Ecto neural progenitor cell (in vitro differentiated cells): ENCODE measurements at places on chromosomes 2 and 18.

GRCh38 chr2:149213764-149214493, 116.5 kb upstream of the LYPD6 start:
- no peak for DNase-seq

- no peak for DNase-seq
These were observed 573.2 kb downstream of the ZEB2 start for GRCh38 chr2:143946436-143947391.

DNA sequence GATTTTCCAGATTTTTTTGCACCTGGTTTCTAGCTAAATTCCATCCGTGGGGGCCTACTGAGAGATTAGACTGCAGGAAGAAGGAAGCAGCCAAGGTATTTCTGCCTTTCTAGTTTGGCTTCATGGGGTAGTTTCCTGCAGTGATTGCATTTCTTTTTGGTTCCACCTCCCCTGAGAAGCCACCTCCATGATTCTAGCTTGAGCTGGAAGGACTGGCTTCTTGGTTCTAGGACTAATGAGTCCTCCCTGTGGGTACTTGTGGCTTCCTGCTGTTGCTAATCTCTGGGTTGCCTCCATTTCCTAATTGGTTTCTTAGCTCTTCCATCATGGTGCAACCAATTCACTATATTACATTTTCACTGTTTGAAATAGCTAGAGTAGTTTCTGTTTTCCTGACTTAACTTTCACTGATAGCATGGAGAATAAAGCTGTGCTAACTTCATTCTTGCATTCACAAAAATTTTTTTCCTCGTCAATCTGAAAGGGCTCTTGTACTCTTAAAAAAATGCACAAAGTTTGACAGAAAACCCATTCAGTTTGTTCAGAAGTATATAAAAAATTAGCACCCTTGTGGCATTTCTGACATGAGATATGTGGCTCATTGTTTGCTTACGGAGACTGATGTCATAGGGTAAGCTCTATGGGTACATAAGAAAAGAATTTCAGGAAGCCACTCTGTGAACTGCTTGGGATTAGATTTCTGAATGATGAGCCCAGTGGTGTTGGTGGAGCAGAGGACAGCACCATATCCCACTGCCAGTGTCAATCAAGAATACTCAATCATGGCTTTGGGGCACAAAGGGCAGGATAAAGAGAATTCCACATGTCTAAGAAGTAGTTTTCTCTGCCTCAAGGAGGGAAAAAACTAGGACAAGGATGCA, 242.8 kb upstream of the RBMS1 start:
- DNase-seq, result no peak

DNA sequence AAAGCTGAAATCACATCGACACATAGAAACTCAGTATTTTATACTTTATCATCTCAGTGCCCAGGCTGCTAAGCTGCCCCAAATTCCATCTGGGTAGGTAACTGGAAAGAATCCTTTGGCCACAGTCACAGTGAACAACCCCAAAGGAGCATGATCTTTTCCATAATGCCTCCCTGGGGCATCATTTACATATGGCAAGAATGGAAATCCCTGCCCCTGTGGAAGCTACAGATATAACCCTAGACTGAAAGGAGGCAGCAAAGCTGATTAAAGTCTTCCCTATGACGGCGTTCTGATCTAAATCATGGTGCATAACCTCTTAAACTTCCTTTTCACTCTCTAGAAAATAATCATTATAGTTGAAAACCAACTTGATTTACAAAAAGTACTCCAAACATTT, 41.5 kb downstream of the MAP3K19 start:
- DNase-seq, result no peak

DNA sequence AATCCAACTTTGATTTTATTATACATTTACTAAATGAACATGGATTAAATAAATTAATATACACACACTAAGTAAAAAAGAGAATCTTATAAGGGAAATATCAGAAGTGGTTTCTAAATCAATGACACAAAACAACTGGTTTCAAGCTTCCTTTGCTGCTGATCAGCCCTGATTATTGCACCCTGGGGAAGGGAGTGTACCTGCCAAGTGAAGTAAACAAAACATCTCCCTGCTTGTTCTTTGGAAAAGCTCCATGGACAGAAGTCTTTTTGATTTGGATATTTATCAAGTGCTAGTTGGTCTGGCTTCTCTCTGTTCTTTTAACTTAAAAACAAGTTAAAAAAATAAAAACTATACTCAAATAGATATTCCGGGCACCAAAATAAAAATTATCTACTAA, 190.1 kb downstream of the PDE11A start:
- no peak for DNase-seq
